ENCODE measurements at places on chromosomes 11 and 22.

GRCh38 chr11:119802670-119803069 lies 73.7 kb upstream of the NECTIN1 start:
- DNase-seq, result no peak

DNA sequence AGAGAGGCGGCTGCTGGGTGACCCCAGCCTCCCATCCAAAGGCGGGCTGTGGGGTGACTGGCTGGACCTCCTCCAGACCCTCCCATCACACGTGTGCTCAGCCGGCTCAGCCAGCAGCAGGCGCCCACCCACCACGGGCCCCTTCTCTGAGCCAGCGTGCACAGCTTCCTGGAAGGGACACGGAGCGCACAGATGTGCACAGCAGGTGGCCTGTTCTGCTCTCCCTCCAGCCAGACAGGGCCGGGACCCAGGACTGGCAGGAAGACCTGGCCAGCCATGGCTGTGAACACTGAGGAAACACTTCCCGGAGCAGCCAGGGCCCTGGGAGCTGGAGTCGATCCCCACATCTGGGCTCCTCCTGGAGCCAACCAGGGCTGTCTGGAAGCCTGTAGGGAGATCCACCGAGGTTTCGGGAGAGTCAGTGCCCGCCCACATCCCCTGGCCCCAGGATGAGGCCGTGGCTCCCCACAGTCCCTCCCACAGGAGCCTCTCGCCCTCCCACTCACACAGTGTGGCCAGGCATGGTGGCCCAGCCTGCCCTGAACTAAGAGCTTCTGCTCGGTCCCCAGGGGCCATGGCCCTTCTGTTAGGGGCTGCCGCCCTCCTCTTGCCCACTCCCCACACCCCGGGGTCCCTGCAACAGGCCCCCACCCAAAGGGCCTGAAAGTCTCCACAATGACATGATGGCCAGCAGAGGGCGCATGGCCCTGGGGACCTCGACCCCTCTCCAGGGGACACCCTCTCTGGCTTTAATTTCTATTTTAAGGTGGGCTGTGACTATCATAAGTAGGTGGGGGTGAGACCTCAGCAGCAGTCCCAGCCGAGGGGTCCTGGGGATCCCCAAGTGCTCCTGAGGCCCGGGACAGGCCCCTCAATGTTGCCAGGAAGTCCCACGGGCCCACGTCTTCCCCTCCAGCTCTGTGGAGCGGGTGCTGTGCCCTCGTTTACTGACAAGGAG lies 90.6 kb upstream of the FGF3 start:
- peak; percentile 40 for DNase-seq

- DNase-seq, result no peak
These were observed 50.3 kb downstream of the MICAL2 start for GRCh38 chr11:12160680-12161079.

DNA sequence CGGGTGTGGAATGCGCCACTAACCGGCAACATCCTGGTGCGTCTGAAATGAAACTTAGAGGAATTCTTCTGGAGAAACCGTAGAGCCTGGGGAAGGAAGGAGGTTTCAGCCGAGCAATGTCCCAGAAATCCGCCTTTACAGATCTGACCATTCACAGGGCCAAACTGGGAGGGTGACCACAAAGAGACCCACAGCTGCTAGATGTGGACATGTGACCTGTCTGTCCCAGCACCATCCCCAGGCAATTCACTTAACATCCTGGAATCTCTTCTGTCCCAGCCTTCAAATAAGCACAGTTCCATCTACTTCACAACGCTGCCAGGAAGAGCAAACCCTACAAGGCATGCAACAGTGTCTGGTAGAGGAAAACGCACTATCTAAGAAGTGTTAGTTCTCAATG lies 9.8 kb downstream of the MCAT start:
- DNase-seq, result no peak

DNA sequence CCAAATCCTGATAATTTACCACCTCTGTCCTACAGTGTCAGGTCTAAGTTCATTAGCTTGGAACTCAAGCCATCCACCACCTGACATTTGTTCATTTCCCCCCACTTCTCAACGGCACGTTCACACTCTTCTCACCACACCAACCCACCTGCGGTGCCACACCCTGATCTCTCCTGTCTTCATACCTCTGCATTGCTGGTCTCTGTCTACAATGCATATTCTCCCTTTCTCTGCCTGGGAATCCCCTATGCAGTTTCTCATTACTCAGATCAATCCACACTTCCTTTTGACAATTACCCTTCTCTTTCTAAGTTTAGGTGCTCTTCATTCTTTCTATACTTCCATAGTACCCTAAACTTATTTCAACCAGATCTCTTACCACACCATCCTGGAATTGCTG lies 20.4 kb upstream of the EMSY start:
- DNase-seq, result no peak

Measured in hematopoietic multipotent progenitor cell treated with erythropoietin and hydrocortisone succinate and interleukin-3 and kit ligand, for 4 days (in vitro differentiated cells).